ENCODE measurements at places on chromosomes 16 and 17.
A peak's percentile ranks its signal among the peaks of the same experiment; 100 is the strongest.

GRCh38 chr16:24344784-24345183, 88.6 kb downstream of the CACNG3 start:
- DNase-seq, result no peak

- no peak for DNase-seq
These were observed 247.8 kb downstream of the XYLT1 start for GRCh38 chr16:17222871-17223401.

- DNase-seq, result no peak
These were observed 22.1 kb downstream of the NUBP1 start for GRCh38 chr16:10765772-10766171.

GRCh38 chr16:67713647-67714273, 5.4 kb downstream of the GFOD2 start:
- DNase-seq, result no peak

- no peak for DNase-seq
These were observed 11.8 kb downstream of the METTL9 start for GRCh38 chr16:21611198-21611555.

DNA sequence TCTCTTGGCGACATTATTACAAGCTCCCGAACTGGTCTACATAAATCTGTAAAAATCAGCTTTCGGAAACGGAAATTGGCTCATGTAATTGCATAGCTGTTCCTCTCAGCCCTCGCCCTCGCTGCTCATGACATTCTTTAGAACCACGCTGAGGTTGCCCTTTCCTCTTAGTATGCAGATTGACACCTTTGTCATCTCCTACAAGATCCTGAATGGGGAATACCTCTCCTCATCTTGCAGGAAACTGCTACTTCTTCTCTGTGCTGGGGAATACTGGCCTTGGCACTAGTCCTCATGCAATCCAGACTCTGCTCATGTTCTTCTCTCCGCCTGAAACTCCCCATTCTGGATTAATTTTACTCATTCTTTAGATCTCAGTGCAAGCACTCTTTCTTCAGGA, 22.2 kb upstream of the CDH8 start:
- no peak for DNase-seq

DNA sequence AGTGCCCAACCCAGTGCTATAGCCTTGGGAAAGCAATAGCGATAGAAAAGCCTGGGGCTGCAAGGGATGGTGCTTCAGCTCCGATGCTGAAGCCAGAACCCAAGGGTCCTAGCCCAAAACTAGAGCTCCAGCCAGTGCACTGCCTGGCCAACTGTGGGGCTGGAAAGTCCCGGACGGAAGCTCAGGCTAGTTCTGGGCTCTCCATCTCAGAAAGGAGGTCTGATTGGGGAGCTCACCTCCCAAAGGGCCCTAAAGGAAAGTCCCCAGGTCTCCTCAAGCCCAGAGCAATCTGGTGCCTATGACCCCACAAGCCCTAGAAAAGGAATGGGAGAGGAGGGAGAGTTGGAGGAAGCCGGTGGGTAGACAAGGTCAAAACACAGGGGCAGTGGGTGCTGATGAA, 2.0 kb upstream of the ABCC3 start:
- no peak for DNase-seq

DNA sequence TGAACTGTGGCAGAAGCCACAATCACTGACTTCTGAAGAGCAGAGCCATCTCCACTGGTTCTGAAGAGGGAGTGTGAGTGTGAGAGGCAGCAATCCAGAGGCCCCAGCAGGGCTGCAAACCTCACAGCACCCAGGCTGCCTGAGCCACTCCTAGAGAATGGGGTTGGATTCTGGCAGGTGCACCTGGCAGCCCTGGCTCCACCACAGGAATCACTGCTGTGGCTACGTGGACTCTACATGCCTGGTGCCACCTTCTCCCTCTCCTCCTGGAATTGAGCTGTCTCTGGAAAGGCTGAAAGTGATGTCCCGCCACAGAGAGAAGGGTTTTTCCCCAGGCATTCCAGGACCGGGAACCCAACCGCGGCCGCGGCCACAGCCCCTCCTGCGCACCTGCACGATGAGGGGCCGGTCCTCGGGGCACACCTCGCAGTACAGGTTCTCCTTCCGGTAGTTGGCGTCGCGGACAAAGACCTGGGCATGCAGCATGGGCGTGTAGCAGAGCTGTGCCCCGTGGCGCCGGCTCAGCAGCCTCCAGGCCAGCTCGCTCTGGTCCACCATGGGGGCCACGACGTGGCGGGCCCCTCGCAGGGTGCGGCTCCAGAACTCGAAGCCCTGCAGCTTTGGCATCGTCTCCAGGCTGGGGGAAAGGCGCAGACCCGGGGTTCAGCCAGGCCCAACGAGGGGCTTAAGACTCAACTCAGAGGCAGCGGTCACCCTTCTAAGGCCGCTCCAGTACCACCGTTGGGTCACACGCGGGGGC, 991 bp downstream of the DUS1L start:
- DNase-seq, result no peak

- DNase-seq, result no peak
These were observed 9.6 kb downstream of the CTRB1 start for GRCh38 chr16:75228143-75228976.

GRCh38 chr17:73118951-73119391, 26.5 kb upstream of the SLC39A11 start:
- DNase-seq, result no peak

- DNase-seq, result no peak
These were observed 193.9 kb downstream of the ZNF18 start for GRCh38 chr17:11803231-11803969.

GRCh38 chr17:64781014-64781756, 119.1 kb upstream of the SMURF2 start:
- DNase-seq, result peak; percentile 66

- DNase-seq, result no peak
These were observed 19.5 kb upstream of the CA10 start for GRCh38 chr17:52178012-52178411.

DNA sequence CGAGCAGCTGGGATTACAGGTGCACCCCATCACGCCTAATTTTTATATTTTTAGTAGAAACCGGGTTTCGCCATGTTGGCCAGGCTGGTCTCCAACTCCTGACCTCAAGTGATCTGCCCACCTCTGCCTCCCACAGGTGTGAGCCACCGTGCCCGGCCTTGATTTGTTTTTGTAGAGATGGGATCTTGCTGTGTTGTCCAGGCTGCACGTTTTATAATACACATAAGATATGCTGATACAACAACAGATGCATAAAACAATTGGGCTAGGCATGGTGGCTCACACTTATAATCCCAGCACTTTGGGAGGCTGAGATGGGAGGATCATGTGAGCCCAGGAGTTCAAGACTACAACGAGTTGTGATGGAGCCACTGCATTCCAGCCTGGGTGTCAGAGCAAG, 6.0 kb downstream of the USP36 start:
- DNase-seq, result no peak

GRCh38 chr16:57048095-57048494, 44.3 kb upstream of the CPNE2 start:
- no peak for DNase-seq

DNA sequence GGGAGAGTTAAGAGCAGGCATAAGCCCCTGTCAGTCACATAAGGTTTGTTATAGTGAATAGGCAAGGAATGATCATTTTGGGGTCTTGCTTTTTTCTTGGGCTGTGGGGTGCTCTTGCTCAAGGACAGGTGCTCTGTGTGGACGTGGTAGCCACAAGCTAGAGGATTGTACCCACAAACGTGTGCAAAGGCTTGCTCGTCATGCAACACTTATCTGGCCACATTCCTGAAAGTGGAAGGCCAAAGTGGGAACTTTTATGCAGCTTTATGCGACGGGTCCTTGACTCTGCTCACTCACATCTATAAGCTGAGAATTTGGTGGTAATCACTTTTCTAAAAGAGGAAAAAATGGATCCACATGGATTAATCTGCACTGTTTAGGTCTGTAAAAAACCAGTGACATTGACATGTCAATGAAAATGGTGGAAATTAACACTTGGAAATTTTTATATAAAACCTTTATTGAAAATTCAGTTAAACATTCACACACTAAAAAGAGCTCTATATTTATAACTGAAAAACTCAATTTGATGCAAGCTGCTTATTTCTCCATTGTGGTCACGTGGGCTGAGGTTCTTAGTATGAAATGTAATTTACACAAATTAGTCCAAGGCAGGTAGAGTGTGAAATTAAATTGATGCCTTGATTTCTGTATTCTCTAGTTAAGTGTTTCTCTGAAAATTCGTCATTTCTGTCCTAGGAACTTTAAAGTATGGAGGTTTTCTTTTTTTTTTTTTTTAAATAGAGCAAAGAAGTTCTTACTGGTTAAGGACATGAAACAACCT, 162.3 kb downstream of the MSI2 start:
- DNase-seq, result no peak

- DNase-seq, result no peak
These were observed 13.8 kb upstream of the SP2 start for GRCh38 chr17:47882247-47882646.

DNA sequence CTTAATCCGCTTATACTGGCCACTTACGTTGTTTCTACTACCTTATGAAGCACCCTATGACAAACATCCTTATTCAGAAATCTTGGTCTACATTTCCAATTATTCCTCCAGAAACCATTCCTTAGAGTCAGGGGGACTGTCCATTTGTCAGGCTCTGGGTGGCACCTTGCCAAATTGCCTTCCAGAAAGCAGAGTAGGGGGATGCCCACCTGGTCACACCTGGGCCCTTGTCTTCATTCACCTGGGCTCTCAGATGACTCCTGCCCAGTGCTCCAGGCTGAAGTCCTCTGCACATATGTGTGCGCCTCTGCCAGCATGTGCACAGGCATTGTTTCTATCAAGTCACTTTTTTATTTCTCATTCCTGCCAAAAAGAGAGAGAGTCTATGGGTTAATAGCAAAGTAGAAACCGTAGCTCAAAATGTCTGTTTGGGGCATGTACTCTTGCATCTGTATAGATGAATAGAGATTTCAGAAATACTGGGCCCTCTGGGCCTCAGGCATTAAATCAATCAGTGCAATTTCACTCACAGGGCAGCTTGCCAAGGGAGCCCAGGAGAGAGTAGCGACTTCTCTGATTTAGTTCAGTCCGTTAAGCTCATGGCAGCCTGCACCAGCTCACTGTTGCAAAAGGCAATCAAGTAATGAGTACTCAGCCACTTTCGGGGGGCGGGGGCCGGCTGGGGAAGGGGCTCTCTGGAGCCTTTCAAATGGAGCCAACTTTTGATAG, 104.7 kb downstream of the SOCS1 start:
- DNase-seq, result no peak

DNA sequence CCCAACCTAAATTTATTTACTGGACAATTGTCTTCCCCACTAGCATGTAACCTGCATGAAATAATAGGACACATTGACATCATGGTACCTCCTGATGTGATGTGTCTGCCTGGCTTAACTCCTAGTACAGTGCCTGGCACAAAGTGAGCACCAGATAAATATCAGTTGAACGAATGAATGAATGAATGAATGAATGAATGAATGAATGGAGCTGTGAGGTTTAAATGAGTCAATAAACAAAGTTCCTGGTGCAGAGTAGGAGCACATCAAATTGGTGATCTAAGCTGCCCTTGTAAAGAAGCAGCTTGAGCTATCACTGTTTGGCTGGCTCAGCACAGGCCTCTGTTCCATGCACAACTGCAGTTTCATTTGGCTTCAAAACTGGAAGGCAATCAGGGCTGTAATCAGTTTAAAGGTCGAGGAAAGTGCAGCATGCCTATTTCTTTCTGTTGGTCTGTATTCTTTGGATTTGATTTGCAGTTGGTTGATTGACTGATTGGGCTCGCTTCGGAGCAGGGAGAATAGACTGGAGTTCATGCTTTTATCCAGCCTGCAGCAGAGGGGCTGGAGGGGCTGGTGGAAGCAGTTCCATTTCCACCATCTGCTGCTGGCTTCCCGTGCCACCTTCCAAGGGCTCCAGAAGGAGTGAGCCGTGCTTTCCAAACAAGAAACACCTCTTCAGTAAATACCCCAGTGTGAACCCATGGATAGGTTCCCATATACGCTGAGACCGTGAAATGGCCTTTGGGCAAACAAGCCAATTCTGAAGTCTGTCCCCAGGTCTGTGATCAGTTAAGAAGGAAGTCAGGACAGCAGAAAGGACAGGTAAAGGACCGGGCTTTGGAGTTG, 54.6 kb downstream of the GPRC5B start:
- no peak for DNase-seq

DNA sequence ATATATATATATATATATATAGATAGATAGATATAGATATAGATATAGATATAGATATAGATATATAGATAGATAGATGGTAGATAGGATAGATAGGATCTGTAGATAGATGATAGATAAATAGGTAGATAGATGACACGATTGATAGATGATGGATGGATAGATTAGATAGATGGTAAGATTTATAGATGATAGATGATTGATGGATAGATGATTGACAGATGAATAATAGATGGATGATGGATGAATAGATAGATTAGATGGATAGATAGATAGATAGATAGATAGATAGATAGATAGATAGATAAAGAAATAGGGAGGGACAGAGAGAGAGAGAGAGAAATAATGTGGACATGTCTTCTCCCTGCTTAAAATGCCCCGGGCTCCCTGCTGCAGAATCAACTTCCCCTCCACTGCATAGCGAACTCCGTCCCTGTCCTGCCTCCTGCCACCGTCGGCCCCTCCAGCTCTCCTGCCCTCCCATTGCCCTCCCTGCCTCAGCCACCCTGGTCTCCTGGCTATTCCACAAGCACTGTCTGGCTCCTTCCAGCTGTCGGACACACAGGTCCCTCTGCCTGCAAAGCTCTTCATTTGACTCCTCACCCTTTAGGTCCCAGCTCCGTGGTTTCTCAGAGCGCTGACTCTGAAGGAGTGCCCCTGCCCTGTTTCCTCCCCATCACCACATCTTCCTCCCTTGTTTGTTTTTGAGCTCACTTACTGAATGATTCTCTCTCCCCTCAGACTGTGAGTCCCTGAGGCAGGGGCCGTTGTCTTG, 254.0 kb downstream of the KATNIP start:
- no peak for DNase-seq

GRCh38 chr16:71972356-71972755, 27.8 kb downstream of the PKD1L3 start:
- no peak for DNase-seq

- no peak for DNase-seq
These were observed 67.6 kb downstream of the ASIC2 start for GRCh38 chr17:33225509-33225908.

DNA sequence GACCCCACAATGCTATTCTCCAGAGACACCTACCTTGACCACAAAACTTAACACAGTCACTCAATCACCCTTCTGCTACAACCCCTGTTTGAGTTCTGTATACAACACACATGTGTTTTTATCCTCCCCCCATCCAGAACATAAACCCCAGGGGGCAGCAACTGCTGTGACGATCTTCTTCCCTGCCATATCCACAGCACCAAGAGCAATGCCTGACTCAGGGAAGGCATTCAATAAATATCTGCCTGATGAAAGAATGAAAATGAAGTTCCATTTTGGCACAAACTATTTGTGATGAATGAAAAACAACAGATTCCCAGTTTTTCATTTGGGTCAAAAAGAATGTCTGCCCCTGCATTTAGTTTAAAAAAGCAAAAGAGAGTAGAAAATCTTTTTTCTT, 27.0 kb downstream of the ASIC2 start:
- DNase-seq, result no peak
